Posterior cingulate gyrus (tissue), 11 donors: ENCODE measurements at places on chromosomes 4 and X.
A peak's percentile ranks its signal among the peaks of the same experiment; 100 is the strongest.

GRCh38 chrX:84188320-84188834 is 378 bp upstream of the RPS6KA6 start:
- peak; percentile 34 for DNase-seq

GRCh38 chr4:151408380-151408629 is 671 bp upstream of the FHIP1A start:
- no peak for DNase-seq

DNA sequence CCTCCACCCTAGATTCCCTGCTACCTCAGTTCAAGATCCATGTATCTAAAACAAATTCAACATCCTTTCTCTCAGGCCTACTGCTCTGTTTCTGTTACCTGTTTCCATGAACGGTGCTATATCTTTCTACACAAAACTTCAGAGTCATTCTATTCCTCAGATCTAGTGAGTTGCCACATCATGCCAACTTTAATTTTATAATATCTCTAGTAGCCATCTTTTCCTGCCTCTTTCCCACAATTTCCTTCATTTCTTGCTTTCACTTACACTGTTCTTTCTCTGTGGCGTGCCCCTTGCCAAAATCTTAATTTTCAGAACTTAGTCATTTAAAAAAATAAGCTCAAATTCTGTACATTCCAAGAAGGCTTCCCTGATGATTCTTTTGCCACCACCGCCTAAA is 15.2 kb downstream of the GUCY1A1 start:
- DNase-seq = no peak

- DNase-seq = no peak
Measured at GRCh38 chr4:123833171-123833643, 436.6 kb downstream of the SPRY1 start.

DNA sequence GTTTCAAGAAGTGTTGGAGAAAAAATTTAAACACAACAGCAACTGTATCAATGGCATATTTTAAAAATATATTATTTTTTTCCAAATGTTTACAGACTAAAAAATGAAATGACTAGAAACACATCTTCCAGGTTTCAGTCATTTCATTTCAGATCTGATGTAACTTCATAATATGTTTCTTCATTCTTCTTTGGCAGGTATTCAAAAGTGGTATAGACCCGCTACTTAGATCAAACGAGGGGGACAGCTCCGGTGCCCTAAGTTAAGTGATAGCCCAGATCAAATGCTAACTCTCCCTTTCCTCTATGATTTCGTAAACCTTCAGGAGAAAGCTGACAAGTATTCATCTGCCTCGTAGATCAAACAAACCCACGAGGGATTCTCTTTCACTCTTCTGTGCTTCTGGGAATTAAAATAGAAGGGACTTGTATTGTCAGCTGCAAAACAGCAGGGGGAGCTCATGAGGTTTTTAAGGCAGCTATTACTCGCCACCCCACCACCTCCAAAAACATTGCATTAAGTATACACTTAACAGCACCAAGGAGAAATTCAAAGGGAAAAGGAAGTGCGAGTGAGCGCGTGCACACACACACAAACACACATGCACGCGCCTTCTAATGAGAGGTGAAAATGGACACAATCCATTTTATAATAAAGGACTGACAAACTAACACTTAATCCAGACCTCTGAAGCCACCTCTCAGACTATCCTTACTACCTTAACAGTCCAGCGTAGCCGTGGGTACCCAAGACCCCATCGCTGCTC is 21.4 kb downstream of the HELT start:
- no peak for DNase-seq

GRCh38 chrX:578531-578930 is 52.1 kb upstream of the SHOX start:
- DNase-seq = no peak

- no peak for DNase-seq
Measured at GRCh38 chr4:175637762-175638161, 174.3 kb downstream of the GPM6A start.

GRCh38 chrX:129523079-129523911 is at the start of gene SMARCA1:
Gene SMARCA1 (minus strand): TSS chrX:129523490. CDS start chrX:129523370, 120 bp downstream.
- DNase-seq = peak; percentile 71

DNA sequence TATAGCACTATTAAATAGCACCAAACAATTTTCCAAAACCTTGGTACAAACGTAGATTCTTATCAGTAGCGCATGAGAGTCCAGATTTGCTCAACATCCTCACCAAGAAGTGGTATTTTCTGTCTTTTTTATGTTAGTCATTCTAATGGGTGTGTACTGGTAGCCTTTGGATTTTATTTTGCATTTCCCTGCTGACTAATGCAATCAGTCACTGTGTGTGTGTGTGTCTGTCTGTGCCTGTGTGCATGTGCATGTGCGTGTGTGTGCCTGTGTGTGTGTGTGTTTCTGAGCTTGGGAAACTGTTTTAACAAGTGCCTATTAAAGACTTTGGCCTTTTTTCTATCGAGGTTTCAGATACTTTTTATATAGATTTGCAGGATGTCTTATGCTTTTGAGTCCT is 82.2 kb upstream of the MAGEA10 start:
- no peak for DNase-seq

DNA sequence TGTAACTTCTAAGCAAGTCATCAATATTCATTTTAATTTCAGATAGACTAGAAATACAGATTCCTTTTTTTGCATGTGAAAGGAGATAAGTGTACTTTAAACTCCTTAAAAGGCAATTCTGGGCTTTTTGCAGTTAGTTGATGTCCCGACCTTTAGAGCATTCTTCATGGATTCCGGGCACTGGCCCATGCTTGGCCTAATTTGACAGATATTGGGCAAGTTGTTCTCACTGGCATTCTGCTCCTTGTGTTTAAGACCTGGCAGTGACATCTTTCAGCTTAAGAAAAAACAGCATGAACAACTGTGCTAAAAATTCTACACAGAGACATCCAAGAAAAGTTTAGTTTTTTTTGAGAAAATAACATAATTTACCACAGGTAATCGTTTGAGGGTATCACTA is 1037.2 kb downstream of the PCDH18 start:
- DNase-seq = no peak

DNA sequence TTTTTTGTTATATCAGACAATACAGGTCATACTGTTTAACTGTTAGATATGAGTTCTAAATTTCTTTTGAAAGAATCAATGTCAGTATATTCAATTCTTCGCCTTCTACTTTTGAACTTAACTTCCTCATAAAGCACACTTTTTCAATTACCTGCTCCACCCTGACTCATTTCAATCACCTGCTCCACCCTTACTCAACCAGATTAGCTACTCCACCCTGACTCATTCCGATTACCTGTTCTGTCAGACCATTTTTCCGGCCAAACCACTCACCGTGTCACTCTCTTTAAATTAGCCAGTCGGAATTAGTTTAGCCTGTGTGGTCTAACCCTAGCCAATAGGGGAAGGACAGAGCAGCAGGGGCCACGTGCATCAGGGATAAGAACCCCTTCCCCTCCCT is 751.8 kb upstream of the POU3F4 start:
- DNase-seq = no peak

DNA sequence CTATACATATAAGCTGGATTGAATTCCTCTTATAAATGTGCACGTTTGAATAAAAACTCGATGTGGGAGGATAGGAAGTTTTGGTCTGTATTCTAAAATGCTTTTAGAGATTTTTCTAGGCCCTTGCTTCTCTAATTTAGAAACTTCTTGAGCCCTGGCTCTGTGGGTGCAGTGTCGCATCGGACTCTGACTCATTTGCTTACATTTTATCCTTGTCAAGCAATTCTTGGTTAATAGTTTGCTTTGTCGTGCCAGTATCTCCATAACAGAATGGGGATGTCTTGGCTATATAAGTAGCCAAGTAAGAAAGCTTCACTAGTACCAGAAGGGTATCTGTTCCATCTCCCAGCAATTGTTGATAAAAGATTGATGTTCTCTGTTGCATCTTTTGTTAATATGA is 10.7 kb downstream of the SGMS2 start:
- no peak for DNase-seq

- no peak for DNase-seq
Measured at GRCh38 chrX:413322-414201, 26.9 kb upstream of the PPP2R3B start.

DNA sequence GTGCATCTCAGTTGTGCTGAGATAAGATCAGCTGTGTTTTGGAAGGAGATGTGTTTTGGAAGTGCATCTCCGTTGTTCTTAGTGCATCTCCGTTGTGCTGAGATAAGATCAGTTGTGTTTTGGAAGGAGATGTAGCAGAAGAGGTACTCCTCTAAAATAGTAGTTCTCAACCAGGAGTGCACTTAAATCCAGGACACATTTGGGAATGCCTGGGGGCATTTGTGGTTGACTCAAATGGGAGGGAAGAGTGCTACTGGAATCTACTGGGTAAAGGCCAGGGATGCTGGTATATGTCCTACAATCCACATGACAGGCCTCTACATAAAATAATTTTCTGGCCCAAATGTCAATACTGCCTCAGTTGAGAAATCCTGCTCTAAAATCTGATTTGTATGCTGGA is 70.8 kb upstream of the CHRDL1 start:
- DNase-seq = no peak

- no peak for DNase-seq
Measured at GRCh38 chr4:122661176-122662160, 40.6 kb upstream of the IL21 start.

DNA sequence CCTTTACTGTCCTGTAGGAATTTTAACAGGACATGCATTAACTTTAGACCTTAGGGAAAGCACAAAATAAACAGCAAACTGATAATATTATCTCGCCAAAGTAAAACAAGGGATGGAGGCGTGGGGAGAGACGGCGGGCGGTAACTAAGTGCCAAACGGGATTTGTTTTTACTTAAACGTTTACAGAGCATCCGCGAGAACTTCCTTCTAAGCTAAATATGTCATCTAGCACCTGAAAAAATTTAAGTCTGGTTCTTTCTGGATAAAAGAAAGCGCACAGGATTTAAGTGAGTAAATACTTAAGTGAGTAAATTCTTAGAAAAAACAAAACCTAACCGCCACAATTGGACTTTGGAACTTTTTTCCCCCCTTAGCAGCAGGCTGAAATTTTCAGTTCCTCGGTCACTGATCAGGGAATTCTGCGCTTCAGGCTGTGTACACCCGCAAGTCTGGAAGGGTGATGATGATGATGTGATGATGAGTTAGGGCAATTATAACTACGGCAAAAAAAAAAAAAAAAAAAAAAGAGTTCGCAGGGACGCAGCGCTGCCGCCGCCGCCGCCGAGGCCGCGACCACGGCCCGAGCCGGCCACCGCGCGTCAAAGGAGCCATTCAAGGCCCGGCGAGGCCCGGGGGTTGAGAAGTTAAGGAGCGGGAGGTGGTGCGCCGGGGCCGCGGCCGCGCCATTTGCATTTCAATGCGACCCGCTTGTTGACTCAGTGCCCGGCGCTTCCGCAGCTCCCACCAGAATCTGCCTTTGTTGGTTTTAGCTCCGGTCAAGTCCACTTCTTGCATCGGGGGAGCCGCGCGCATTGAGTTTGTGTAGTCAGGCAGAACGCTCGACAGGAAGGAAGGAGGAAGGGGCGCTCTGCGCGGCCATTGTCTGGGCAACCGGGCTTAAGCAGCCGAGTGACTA is 108.8 kb downstream of the SPRY1 start:
- DNase-seq = peak; percentile 53

GRCh38 chr4:11719879-11720278 is 291.2 kb upstream of the HS3ST1 start:
- DNase-seq = no peak

GRCh38 chr4:99759988-99760387 is 56.6 kb upstream of the DAPP1 start:
- DNase-seq = no peak

DNA sequence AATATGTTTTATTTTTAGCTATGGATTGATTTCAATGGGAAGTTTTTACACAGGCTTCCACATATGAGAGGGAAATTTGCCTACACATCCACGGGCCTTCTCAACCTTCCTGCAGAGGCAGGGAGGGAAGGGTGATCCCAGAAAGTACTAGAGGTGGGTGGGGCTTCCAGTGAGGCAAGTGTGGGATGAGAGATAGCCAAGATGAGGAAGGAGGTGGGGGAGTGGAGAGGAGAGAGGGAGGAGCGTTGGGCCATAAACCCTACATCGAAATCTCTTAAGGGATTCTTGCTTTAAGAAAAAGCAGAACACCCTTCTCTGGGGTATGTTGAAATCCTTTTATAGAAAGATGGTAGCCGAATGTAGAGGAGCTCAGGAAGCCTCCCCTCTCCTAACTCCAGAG is 19.0 kb downstream of the NKX6-1 start:
- no peak for DNase-seq

- DNase-seq = no peak
Measured at GRCh38 chr4:84722720-84723119, 139.8 kb downstream of the CDS1 start.

DNA sequence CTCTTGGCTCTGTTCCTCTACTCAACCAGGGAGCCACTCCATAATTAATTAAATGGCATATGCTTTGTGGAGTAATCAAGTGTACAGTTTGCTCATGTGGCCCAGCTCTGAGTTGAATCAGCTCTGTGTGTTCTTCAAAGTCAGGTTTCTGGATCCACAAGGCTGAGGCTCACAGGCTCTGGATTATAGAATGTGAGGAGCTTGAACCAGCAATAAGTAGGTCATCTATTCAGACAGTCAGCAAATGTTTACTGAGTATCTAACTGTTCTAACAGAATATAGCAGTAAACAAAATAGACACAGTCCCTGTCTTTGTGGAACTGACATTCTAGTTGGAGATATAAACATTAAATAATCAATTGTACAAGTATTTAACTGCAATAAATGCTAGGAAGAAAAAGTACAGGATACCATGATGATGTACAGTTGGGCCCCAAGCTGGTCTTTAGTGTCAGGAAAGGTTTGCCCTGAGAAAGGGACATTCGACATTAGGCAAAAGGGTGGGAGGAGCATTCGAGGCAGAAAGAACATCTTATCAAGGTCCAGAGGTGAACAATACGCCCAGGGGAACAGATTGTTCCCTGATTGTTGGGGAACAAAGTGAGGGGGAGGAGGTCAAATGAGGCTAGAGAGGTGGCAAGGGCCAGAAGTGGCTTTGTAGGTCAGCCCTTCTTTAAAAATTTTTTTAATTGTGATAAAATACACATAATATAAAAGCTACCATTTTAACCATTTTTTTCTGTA is 20.5 kb upstream of the TSR2 start:
- no peak for DNase-seq

GRCh38 chr4:48103483-48104139 is 30.4 kb downstream of the TXK start:
- DNase-seq = no peak

DNA sequence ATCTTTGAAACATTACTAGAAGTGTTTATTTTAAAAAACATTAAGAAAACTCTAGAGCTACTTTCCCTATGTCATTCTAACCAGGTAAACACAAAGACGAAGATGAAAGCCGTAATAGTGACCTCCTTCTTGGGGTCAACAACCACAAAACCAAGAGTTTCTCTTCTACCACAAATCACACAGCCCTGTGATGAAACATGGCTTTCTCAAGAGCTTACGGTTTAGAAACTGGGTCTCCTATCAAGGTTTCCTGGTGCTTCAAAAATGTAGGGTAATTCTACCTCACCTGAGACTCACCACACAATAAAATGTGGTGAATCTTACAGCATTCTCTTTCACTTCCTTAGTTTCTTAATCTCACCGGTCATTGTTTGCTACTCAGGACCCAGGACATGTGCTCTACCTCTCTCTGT is 50.9 kb downstream of the CORIN start:
- DNase-seq = no peak

GRCh38 chr4:158112611-158113010 is 60.2 kb downstream of the GASK1B start:
- DNase-seq = no peak
